ENCODE measurements at places on chromosomes 13 and 19. TPM values are rescaled to one million over a fixed set of nuclear protein-coding genes. Genes with fewer than 3 reads are reported as not detected.

GRCh38 chr13:95480131-95480545 lies 72.4 kb upstream of the CLDN10 start:
- 0 out of 2 replicates have a peak, but pooled peaks cover 4% of the 10 kb centered on the region for H3K27me3 ChIP-seq
- H3K27ac ChIP-seq: no peak overlapping the region
- DNase-seq: no peak
- H3K4me3 ChIP-seq: no peak overlapping the region
- peaks cover 1% of the 10 kb centered on the region for H3K4me1 ChIP-seq
- no peaks in the 10 kb centered on the region for H3K36me3 ChIP-seq

- no peaks in the 10 kb centered on the region for H3K4me1 ChIP-seq
- no peak overlapping the region for H3K4me3 ChIP-seq
- no peaks in the 10 kb centered on the region for H3K27me3 ChIP-seq
- H3K27ac ChIP-seq: no peak overlapping the region
- DNase-seq: no peak
These were observed 104.5 kb downstream of the PIBF1 start for GRCh38 chr13:72886272-72887067.

- peaks cover 29% of the 10 kb centered on the region for H3K4me1 ChIP-seq
- H3K27me3 ChIP-seq: no peaks in the 10 kb centered on the region
- H3K4me3 ChIP-seq: peak overlapping the region; percentile 54
- peak; percentile 91 for DNase-seq
- H3K27ac ChIP-seq: peak overlapping the region; percentile 71
- no peaks in the 10 kb centered on the region for H3K36me3 ChIP-seq
These were observed 3.4 kb downstream of the PRR36 start for GRCh38 chr19:7870571-7871436.

- DNase-seq: no peak
- no peaks in the 10 kb centered on the region for H3K27me3 ChIP-seq
- no peak overlapping the region for H3K4me3 ChIP-seq
- H3K27ac ChIP-seq: no peak overlapping the region
- H3K36me3 ChIP-seq: no peaks in the 10 kb centered on the region
These were observed 94.6 kb downstream of the CCNA1 start for GRCh38 chr13:36526897-36527296.

GRCh38 chr13:79258489-79258888 lies 147.6 kb downstream of the RBM26 start:
- H3K27ac ChIP-seq: no peak overlapping the region
- no peak overlapping the region for H3K4me3 ChIP-seq
- DNase-seq: no peak
- H3K36me3 ChIP-seq: no peaks in the 10 kb centered on the region

Gene TUBB4A
- total RNA-seq: not detected

Gene ZNF784
- total RNA-seq: 7.7 TPM

Gene EBPL
- total RNA-seq: 77.0 TPM

Gene CGB2
- not detected for total RNA-seq

Gene IFNL1
- not detected for total RNA-seq

Data from PC-9 (cell line).